Kidney tubule cell (primary cell): ENCODE measurements at places on chromosomes 16 and 17.

DNA sequence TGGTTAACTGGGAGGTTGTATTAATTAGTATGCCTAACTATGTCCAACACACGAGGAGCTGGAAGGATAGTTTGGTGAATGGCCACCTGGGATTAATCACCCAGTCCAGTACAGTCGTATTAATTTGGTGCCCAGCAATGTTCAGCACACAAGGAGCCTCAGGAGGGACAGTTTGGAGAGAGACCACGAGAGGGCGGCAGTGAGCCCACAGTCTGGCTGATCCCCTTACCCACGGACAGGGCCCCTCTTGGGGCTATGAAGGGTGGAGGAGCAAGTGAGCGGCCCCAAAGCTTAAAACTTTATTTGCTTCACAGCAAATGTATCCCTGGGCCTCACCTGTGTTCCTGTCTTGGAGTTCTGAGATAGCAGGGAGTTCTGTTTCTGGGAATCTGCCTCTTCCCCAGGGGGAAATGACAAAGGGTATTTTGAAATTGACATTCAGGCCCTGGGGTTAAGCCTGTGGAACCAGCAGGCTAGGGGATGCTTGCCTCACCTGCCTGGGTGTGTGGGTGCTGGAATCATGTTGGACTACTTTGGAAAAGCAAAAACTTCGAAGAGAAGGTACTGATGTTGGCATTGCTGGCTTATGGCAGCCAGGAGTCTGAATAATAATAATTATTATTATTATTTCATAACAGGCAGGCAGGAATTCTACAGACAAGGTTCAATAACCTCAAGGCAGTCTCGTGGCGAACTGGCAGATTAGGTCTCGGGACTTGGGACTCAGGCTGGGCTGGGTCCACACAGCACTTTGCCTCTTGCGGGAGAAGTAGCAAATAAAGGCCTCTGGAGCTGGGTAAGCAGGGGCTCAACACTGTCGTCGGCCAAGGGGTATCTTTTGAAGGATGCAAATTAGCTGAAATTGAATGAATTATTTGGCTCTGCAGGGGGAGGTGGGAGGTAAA, 227.6 kb upstream of the ASIC2 start:
- DNase-seq = peak; percentile 51

GRCh38 chr17:77528516-77529327, 388.0 kb downstream of the SEC14L1 start:
- no peak for DNase-seq

DNA sequence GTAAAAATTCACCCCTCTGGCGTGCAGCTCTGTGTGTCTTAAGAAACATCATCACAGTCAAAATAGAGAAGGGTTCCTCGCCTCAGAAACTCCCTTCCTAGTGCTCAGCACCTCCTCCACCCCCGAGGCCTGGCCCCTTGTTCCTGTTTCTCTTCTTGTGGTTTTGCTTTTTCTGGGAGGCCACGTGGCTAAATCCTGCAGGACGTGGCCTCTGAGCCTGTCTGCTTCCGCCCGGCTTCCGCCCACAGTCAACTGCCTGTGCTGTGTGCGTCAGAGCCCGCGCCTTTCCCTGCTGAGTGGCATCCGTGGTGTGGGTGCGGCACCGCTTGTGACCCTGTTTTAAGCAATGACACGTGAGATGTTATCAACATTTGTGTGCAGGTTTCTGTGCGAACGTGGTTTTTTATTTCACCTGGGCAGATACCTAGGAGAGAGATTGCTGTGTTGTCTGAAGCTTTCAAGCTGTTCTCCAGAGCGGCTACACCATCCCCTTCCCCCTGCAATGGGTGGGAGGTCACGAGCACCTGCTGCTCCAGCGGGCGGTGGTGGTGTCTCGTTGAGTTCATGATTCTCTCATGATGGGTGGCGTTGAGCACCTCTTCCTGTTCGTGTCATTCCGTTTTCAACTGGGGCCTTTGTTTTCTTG, 21.7 kb downstream of the ACSF3 start:
- no peak for DNase-seq

DNA sequence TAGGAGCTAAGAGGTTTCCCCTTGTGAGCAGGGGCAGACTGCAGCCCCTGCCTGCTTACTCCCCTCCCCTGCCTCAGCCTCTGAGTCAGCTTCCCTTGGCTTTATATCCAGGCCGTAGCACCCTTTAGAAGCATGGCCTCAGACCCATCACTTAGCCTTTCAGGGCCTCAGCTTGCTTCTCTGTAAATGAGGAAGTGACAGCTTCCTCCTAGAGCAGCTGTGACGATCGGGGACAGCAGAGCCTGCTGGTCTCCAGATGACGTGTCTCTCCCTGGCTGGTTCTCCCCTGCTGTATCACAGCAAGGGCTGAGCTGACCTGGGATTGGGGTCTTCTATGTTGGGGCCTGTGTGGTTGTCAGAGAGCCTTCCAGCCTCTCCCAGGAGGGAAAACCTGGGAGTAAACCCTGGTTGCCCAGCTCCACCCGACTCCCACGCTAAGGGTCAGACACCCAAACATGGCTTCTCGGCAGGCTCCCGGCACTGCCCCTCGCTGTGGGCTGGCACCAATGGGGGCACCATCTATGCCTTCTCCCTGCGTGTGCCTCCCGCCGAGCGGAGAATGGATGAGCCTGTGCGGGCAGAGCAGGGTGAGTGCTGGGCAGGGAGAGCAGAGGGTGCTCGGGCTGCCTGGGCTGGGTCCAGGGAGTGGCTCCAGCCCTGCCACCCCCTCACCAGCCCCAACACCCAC, 16.3 kb upstream of the MYO15B start:
- no peak for DNase-seq

DNA sequence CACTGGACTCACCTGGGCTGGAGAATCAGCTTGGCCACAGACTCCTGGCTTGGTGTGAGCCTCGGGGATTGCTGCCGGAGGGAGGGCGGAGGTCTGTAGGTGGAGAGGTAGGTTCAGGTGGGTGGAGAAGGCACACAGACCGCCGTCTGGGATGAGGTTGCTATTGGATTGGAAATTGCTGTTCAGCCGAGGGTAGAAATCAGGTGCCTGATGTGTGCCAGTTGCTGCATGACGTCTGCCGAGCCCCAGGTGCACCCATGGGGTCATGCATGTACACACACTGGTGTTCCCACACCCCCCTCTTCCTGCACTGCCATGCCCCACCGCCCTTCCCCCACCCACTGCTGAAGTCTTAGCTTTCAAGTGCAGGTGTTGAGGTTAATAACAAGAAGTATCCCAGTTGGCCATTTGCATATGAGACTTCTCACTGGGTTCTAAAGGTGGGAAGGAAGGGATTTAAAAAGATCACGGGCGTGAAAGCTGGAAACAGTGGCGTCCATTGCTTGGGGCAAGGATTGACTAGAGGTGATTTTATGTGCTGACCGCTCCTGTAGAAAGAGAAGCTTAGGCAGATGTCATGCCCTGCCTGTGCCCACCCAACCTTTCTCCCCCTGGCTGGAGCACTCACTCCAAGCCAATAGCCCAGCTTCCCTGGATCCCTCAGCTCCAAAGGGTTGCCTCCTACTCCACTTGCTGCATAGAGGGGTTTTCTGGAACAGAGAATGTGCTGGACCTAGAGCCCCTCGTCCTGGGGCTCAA, 193.6 kb downstream of the CCDC182 start:
- no peak for DNase-seq

DNA sequence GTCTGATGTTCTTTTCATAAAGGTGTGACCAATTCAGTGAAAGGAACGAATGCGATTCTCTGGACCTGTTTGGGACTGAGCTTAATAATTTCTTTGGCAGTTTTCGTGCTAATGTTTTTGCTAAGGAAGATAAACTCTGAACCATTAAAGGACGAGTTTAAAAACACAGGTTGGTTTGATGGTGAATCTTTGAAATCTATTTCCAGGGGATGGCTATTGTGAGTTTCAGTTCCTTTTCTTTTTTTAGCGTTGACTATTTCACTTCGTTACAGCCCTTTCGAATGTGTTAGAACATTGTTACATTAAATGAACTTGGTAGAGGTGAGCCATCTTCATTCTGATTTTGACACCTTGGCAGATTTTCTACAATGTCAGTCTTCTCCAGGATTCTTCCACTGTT, 1.2 kb downstream of the TNFRSF17 start:
- DNase-seq = no peak

DNA sequence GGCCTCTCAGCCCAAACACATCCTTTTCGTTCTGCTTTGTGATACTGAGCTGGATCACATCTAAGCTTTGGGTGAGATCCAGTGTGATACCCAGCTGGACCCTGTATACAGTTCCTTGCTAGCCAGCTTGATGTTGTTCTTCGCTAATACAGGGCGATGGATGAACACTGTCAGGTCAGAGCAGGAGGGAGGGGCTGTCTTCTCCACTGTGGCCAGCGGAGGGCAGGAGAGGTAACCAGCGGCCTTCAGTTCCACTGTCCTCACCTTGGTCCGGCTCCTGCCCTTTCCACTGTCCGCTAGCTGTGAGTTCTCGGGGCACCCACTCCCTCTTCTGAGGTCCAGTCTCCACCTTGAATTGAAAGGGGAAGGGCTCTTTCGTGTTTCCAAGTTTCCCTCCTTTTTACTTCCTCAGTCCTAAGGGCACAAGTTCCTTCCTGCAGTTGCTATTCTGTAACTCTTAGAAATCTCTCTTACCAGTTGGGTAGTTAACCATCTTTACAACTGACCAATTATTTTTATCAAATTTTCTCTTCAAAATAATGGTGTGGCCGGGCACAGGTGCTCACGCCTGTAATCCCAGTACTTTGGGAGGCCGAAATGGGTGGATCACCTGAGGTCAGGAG, 3.0 kb upstream of the ZNF213 start:
- peak; percentile 52 for DNase-seq

- peak; percentile 37 for DNase-seq
These were observed 708 bp downstream of the BAIAP2 start for GRCh38 chr17:81035521-81036196.

GRCh38 chr17:57553526-57553925, 191.6 kb downstream of the CCDC182 start:
- DNase-seq = no peak

DNA sequence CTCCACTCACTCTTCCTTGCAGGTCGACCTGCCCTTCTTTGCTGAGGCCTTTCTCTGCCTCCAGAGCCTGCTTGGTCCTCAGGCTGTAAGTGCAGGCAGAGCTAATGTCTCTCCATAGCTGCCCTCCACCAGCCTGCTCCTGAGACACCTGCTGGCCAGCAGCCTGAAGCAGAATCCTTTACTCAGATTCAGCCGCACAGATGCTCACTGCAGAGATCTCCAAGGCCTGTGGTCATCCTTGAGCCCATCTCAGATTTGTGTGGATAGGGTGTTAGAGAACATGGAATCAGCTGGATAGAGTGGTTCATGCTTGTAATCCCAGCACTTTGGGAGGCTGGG, 11.5 kb downstream of the DEXI start:
- DNase-seq = no peak

DNA sequence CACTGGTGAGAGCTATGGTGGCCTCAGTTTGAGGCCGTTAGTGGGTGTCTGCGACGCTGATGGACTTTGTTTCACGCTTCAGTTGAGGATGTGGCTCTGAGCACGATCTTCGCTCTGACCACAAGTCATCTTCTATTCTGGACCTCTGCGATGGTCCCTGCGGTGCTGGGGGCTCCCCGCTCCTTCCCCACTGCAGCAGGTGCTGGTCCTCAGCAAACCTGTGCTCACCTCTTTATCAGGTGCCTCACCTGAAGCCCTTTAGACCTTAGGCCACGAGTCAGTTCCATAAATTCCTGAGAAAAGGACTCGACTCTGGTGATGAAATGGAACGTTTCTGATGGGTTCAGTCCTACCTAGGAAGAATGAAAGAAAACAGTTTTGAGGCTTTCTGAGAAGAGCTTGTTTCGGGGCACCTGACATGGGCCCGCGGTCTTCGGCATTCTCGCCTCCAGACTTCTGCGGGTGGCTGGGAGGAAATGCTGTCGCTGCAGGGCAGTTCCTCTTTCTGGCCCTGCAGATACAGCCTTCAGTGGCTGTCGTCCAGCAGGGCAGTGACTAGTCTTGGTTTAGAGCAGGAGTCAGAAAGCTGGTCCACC, 4.7 kb downstream of the KCTD5 start:
- DNase-seq = no peak

DNA sequence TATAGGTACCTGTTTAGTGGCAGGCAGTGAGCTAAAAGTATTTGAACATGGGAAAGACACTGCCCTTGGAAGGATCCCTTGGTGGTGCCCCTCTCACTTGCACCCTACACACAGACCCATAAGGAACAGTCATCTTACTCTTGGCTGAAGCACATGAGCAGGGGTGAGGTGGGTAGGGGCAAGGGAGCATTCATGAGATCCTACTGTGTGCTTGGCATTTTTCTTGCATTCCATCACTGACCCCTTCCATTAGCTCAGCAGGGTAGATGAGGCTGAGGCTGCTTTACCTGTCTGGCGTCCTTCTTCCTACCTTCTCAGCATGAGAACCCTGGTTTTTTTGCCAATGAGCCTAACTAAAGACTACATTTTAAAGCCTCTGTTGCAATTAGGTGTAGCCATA, 48.3 kb downstream of the CCT6B start:
- DNase-seq = no peak

DNA sequence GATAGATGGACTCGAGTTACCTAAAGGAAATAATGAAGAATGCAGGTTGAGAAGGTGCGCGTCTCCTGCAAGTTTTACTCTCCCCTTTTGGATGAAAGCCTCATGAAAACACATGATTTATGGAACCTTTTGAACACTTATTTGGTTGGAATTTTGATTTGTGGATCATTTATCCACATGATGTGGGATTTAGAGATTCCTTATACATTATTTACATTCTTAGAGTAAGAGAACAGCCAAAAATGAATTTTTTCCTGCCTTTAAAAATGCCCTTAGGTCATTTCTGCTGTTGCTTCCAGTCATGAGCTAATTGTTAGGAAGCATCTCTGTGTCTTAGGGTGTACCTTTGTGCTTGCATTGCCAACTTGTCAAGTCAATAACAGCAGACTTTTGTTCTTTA, 99.9 kb downstream of the RPTOR start:
- no peak for DNase-seq

DNA sequence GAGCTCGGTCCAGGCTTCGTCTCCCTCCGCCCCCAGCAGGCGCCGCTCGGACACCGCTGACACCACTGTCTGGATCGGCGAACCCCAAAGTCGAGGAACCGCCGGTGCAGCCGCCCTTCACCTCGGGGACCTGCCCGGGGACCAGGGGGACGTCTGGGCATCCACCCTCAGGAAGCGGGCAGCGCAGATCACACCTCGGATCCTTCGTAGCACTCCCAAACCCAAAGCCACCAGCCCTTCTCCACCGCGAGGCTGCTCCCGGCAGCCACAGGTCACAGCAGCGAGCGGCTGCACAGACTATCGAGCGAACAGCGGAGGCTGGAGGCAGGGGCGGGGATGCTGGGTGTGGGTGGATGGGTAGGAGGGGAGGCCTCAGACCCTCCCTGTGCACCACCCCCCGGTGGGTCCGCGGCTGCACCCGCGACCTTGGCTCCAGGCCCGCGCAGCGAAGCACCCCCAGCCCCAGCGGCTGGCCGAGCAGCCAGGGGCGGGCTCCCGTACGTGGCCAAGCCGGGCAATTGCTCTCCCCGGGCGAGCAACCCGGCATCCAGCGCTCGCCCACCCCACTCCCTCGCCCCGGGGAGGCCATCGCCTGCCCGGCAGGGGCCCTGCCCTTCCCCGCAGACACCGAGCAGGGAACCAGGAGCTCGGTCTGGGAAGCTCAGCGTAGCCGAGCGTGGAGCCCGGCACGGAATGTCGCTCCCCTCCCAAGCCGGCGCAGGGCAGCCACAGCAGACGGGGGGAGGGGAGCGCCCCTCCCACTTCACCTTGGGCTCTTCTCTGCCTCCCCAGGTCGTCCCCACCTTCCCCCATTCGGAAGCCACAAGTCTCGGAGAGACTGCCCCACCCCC, 1.0 kb downstream of the SDK2 start:
- DNase-seq = peak; percentile 14
